ENCODE measurements at places on chromosomes 4 and X.
A peak's percentile ranks its signal among the peaks of the same experiment; 100 is the strongest.

DNA sequence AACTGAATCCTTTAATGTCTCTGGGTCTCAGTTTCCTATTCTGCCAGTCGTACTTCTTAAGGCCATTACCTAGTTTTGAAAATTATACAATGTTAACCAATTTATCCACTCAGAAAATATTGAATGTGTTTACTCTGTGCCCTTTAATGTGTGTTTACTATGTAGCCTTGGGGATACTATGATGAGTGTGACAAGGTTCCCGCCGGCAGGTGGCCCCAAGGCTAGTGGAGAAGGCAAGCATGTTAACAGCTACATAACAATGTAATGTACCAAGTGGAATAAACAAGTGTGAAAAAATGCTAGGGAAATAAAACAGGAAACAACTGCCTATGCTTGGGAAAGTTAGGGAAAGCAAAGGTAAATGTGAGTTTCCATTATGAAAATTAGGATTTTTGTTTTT, 187.3 kb upstream of the MBNL3 start:
- DNase-seq, result no peak

GRCh38 chr4:87179751-87180150, 40.7 kb downstream of the KLHL8 start:
- DNase-seq, result no peak

DNA sequence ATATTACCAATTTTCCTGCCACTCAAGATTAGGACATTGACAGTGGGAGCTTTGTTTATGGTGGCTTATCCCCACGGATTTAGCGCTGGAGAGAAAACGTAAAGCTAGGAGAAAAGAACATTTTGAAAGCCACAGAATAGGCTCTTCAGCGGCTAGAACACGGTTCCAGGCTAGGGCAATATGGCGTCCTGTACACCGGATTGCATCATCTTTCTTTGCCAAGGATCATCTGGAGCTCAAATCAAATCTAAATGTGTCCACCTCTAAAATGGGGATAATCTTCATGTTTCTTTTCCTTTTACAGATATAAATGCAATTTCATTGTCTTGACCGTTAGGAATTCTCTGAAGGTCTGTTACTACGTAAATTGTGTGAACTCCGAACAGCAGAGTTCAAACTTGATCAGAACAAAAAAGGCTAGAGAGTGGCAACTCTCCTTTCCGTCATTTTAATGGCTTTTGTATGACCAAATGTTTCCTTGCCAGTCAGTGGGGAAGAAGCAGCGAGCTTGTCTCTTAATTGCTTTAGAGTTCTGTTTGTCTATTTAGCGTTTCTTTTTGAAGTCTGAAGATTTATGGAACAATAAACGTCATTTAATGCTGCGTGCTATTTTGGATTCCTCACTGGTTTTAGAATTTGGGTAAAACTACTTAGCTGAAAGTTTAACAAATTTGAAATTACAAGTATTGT, 2.6 kb upstream of the WWC2 start:
- no peak for DNase-seq

DNA sequence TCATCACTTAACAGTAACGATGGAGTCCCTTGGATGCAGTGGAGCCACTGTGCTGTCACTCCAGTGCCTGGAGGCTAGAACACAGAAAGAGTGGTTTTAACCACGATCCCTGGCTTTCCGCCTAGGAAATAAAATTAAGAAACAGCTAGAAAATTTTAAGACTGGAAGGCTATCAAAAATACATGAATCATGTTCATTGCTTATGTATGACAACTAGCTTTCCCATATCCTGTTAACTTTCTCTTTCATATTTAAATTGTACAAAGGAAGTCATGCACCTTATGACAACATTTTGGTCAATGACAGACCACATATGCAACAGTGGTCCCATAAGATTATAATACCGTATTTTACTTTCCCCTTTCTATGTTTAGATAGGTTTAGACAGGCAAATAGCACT, 115.1 kb downstream of the GALNTL6 start:
- DNase-seq, result no peak

DNA sequence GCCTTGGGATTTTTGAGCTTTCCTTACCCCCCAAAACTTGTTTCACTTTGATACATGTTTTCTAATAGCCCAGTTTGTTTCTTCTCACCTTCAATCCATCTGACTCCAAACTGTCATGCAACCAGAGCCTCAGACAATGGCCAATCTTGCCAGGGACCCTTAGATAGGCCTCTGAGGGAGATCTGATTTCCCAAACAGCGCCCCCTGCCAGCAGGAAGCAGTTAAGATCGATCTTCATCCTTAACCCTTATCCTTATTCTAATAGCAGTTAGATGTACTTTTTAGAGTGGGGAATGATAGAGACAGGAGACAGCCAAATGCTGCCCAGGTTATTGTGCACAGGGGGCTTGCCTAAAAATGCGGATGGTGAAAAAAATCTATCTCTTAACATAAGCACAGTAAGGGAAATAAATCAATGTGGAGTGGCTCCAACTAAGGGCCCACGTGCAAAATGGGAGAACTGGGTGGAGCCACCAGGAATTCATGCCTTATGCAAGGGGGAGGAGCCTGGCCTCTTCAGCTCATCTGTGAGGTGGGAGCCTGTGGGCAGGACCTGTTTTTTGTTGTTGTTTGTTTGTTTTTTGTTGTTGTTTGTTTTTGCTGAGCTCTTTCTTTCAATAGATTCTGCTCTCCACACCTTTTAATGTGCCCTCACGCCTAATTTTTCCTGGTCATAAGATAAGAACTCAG, 833.6 kb upstream of the AGA start:
- DNase-seq, result no peak

GRCh38 chr4:111984169-111984819, 161.0 kb upstream of the FAM241A start:
- no peak for DNase-seq

DNA sequence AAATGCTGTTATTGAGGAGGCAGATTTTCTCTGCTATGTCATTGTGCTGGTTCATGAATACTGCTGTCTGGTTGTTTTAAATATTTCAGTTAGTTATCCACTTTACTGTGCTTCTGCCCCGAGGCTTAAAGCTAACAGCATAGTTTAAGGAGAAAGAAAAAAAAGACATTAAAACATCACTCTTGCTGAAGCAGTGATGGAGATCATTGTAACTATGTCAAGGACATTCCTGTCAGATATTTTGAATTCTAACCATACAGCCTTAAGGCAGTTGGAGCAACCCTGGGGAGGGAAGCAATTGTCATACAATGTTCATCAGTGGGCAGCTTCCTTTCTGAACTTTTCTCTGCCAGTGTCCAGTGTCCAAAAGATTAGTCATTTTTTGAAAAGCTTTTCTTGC, 199.0 kb upstream of the DDX53 start:
- no peak for DNase-seq

DNA sequence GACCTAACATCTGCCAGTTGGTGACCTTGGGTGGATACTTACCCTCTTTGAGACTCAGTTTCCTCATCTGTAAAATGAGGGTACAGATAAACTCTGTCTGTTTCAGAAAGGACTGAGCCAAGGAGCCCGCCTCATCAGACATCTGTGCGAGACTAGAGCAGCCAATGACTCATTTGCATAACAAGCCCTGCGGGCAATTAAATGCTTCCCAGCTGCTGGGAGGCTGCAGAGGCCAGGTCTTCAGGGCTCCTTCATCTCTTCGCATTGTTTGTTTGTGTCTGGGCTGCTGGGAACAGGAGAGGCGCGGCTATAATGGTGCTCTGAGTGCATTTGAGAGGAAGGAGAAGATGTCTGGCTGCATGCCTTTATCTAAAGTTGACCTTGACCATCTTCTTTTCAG, 85.0 kb downstream of the ADRA2C start:
- no peak for DNase-seq

DNA sequence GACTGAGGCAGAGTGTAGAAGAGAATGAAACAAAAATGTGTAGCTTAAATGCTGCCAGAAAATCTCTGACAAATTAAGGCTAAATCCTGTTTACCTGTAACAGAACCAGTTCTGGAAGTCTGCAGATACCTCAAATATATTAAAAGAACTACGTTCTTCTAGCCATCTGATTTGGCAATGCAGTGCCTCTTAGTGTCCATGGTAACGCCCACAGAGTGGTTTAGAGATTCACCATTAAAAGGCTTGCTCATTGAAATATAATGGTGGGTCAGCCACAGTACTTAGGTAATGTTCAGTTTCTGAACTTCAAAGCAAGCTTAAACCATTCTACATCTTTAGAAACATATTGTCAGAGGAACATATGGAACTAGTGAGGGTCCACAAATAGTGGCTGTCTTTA, 23.2 kb upstream of the LUZP4 start:
- DNase-seq, result no peak

DNA sequence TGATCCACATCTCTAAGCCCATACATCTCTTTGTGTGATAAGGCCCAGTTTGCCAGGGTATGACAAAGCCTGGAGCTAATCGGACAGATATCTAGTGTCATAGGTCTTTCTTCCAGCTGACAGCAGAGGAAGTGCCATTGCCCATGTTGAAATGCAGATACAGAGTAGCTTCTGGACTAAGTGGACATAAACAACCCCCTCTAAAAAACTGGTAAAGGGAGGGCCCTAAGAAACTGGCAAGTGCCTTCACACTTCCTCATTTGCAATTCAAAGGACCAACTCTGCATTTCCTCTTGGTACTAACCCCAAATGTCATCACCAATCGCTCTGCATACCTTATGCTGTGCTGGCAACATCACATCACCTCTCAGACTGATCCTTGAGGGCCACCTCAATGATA, 20.8 kb downstream of the ARHGEF6 start:
- no peak for DNase-seq

DNA sequence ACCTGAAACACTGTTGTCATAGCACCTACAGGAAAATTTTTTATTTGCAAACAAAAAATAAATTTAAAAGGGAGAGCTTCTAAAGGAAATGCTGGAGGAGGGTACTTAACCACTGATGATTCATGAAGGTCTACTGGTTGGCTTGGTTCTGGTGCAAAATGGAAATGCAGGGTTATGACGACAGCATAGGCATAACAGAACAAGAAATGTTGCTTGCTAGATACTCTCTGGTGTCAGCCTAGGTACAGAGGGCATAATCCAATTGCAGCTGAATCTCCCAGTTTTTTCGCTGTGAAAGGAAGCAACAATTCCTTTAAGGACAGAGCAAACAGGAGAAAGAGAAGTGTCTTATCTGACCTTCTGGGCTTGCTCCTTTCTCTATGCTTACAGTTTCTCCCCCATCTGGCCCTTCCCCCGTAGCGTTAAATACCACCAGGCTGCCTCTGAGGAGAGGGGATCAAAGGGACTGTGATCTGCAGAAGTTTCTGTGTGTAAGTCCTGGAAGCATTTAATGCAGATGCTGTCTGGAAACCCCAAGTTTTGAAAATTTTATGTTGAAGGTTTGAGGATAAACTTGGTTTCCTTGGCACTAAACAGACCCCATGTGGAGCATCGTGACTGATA, 23.7 kb upstream of the CASK start:
- no peak for DNase-seq

DNA sequence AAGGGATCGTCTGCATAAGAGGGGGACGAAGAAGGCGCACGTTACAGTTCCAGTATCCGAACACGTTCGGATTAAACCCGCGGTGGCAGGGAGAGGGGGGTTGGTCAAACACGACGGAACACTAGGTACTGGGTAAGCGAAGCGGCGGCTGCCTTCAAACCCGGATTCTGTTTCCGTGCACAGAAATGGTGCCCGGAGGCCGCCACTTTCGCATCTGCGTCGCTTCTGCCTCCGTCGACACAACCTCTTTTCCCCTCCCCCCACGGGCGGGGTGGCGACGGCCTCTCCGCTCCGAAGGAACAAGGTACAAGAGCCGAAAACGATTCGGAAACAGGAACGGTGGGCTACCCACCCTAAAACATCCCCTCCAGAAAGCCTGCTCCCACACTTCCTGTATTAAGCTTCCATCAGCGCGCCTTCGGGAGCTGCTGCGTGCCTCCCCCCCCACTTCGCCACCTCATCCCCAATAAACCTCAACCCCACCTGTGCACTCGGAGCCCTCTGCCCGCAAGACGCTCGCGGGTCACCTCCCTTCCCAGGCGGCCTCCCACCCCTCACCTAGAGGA, 667 bp downstream of the G3BP2 start:
- DNase-seq, result peak; percentile 60

DNA sequence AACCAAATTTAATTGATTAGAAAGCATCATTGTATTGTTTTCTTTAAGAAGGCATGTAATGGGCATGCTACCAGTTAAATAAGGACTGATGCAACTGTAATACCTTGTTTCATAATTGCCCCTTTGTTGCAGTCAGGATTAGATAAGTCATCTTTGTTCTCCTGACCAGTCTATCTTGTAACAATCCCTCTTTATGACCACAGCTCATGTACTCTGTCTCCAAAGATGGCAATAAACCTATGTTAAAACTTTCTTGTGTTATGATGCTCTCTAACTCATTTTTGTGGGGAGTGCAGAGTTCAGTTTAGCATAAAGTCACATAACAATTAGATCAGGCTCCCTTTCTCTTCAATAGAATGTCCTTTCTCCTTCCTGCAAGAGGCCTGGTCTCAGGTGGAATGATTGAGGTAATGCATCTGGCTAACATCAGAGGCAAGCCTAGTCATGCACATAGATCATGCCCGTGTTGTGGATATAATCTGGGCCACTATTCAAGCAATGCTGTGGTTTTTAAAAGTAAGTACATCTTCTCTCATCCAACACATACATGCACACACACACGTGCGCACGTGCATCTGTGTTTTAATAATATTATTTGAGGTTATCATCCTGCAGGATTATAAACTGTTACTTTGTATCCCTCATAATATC, 45.6 kb downstream of the TMEM154 start:
- DNase-seq, result no peak

GRCh38 chr4:575281-576141, 584 bp downstream of the TMEM271 start:
- no peak for DNase-seq

GRCh38 chr4:180449395-180449956, 1793.7 kb upstream of the TENM3 start:
- DNase-seq, result no peak

GRCh38 chr4:5003372-5003857, 15.8 kb downstream of the CYTL1 start:
- no peak for DNase-seq

DNA sequence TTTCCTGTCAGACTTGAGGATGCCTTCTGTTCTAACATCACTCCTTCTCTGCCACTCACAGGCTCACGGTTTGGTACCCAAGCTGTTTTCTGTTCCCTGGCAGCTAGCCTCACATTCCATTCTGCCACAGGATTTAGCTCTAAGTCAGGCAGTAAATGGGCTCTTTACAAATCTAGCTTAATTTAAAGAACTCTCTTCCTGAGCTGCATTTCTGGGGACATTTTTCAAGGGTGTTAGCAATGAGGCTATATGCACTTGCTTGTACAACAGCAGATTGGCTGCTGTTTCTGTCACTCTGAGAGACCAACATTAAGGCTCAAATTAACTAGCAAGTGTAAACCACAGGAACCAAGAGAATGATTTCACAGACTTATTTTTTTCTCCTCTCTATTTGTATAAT, 337.8 kb upstream of the NOCT start:
- no peak for DNase-seq

DNA sequence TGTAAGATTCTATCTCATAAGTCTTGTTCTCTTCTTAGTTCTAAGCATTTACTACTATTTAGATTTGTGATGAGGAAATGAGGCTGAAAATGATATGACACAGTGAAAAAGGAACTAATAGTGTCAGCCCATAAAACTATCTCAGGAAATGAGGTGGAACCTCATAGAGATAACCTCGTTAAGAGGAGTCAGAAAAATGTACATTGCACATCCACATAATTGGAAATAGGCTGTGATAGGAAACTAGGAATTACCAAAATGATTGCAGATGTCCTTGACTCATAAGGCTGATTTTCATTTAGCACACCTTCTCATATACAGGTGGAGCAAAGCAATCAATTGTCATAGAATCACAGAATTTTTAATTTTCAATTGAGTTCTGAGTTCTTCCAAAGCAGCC, 26.8 kb downstream of the ANXA10 start:
- no peak for DNase-seq

GRCh38 chr4:81839347-81840042, 367.8 kb upstream of the RASGEF1B start:
- no peak for DNase-seq

Data from stimulated activated CD8-positive, alpha-beta memory T cell treated with anti-CD3 and anti-CD28 coated beads, Interleukin-7, amount 100 ng/mL, for 24 hours (primary cell).